ENCODE measurements at places on chromosomes 6 and 20.
A peak's percentile ranks its signal among the peaks of the same experiment; 100 is the strongest.

- DNase-seq: no peak
- H3K4me1 ChIP-seq: no peaks in the 10 kb centered on the region
- no peak overlapping the region for H3K27ac ChIP-seq
- H3K27me3 ChIP-seq: no peaks in the 10 kb centered on the region
- H3K36me3 ChIP-seq: no peaks in the 10 kb centered on the region
Measured at GRCh38 chr6:154367839-154368695, 11.5 kb upstream of the IPCEF1 start.

DNA sequence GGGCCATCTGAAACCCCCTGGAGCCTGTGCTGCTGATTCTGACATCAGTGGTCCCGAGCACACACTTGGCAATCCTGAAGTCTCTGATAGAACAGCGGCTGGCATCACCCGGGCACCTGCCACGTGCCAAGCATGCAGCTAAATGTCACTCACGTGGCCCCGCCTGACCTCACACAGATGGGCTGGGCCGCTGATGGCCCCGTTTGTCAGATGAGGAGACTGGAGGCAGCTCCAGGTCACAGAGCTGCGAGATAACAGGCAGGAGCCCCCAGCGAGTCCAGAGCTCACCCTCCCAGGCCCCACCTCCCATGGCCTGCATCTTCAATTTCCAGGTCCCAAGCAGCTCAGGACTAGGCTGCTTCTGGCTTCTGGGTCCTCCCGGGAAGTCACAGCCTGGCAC is 67.2 kb downstream of the YTHDF1 start:
- no peaks in the 10 kb centered on the region for H3K4me1 ChIP-seq
- no peak overlapping the region for H3K4me3 ChIP-seq
- peaks cover 12% of the 10 kb centered on the region for H3K27me3 ChIP-seq
- H3K27ac ChIP-seq: no peak overlapping the region
- DNase-seq: no peak

- no peaks in the 10 kb centered on the region for H3K36me3 ChIP-seq
- no peak overlapping the region for H3K27ac ChIP-seq
- no peak for DNase-seq
- no peak overlapping the region for H3K4me3 ChIP-seq
Measured at GRCh38 chr6:39225543-39225942, 3.7 kb downstream of the KCNK5 start.

- H3K27ac ChIP-seq: no peak overlapping the region
- DNase-seq: no peak
- no peak overlapping the region for H3K4me3 ChIP-seq
- H3K36me3 ChIP-seq: no peaks in the 10 kb centered on the region
- H3K4me1 ChIP-seq: no peaks in the 10 kb centered on the region
Measured at GRCh38 chr20:46946796-46947195, 52.2 kb downstream of the EYA2 start.

DNA sequence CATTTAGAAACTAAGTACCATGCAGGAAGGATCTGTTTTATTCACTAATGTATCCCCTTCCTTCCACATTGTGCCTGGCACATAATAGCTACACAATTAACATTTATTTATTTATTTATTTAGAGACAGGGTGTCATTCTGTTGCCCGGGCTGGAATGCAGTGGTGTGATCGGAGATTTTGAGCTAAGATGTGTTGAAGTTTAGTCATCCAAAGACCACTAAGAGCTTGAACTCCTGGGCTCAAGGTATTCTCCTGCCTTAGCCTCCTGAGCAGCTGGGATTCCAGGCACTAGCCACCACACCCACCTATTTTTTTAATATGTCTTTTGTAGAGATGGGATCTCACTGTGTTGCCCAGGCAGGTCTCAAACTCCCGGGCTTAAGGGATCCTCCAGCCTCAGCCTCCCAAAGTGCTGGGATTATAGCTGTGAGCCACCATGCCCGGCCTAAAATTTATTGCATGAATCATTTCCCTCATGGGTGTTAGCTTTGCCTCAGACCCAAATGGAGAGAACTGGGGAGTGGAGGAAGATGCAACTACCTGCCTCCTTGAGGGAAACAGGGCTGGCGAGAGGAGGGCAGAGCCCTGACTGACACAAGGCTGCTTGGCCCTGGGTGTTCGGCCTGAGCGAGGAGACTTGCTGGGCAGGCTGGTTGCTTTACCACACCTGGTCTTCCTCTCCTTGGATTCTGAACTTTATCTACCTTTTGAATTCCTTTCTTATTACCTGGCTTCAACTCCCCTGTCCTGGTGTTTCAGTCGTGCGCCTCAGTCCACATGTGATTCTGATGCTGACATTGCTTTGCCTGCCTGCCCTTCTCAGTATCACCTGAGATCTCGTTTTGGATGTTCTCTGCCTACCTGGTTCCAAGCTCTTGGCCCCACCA is 1.7 kb upstream of the DYNLT1 start:
- no peak overlapping the region for H3K4me3 ChIP-seq
- no peak overlapping the region for H3K27ac ChIP-seq
- DNase-seq: no peak
- no peaks in the 10 kb centered on the region for H3K36me3 ChIP-seq
- H3K27me3 ChIP-seq: no peaks in the 10 kb centered on the region
- H3K4me1 ChIP-seq: no peaks in the 10 kb centered on the region

GRCh38 chr6:114862819-114863218 is 520.0 kb upstream of the HS3ST5 start:
- DNase-seq: no peak
- H3K4me1 ChIP-seq: no peaks in the 10 kb centered on the region
- H3K36me3 ChIP-seq: no peaks in the 10 kb centered on the region
- no peak overlapping the region for H3K27ac ChIP-seq
- H3K27me3 ChIP-seq: no peaks in the 10 kb centered on the region
- no peak overlapping the region for H3K4me3 ChIP-seq

- DNase-seq: no peak
- no peaks in the 10 kb centered on the region for H3K36me3 ChIP-seq
- H3K4me1 ChIP-seq: no peaks in the 10 kb centered on the region
Measured at GRCh38 chr6:996271-996852, 303.4 kb upstream of the EXOC2 start.

DNA sequence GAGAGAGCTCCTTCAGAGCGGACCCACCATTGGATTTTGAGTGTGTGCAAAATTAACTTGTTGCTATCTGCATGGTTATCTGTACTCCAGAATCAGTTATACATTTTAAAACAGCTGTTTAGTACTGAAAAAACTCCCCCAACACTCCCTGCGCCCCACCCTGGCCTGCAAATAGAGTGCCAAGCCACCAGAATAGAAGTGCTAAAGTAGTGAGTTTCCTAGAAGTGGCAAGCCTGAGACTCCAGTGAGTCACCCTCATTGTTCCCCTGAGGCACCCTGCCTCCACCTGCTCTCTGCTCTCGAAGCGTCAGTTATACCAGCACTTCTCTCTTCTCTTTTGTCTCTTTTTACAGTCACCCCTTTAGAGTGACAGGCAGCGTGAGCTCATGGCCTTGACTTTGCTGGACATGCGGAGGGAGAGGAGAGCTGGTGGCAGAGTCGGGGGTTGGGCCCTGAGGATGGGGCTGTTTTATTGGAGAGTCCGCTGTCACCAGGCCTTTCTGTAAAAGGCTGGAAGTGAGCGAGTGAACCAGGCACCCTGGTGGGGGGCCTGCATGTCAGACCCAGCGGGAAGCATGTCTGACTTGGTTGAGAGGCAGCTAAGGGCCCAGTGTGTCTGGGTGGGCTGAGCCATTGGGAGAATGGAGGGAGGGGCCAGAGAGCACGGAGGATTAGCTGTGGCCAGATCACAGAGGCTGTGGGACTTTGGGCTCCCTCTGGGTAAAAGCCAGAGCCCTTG is 10.4 kb downstream of the IGF2R start:
- peaks cover 22% of the 10 kb centered on the region for H3K4me1 ChIP-seq
- DNase-seq: no peak
- H3K36me3 ChIP-seq: no peaks in the 10 kb centered on the region
- H3K27ac ChIP-seq: no peak overlapping the region
- no peaks in the 10 kb centered on the region for H3K27me3 ChIP-seq

- no peak for DNase-seq
- no peak overlapping the region for H3K4me3 ChIP-seq
- H3K4me1 ChIP-seq: no peaks in the 10 kb centered on the region
- H3K36me3 ChIP-seq: no peaks in the 10 kb centered on the region
Measured at GRCh38 chr6:168636147-168637004, 195.4 kb downstream of the SMOC2 start.

DNA sequence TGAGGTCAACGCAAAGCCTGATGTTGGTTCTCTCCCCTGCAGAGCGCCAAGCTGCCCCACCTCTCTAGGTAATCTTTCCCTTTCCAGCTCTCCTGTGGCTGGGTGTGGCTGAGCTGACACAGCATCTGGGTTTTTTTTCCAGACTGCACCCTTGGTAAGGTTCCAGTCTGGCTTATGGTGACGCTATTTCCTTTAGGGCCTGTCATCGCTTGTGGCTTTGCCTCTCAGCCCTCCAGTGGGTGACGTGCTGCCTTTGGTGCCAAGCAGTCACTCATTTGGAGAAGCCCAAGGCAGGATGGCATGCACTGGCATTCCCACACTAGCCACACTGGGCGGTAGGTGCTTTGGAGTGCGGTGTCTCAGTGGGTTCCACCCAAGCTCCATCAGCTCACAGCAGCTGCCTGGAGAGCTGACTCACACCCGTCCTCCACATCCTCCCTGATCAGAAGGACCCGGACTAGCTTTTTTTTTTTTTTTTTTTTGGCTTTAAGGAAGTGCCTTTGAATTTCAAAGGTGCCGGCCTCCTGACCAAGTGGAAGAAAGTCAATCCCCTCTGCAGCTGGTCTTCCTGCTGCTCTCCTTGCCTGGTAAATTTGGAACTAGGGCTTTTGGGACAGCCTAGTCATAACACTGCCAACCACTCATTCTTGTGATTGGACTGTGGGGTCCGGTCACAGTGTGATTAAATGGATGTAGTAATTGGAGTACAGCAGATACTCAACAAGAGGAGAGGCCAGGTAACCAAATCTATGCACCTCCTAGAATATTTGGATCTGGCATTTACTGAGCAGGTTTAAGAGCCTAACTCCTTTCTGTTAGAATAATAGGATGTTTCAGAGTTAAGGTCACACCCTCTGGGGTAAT is 153.6 kb downstream of the CD83 start:
- DNase-seq: no peak
- H3K4me3 ChIP-seq: no peak overlapping the region
- H3K36me3 ChIP-seq: no peaks in the 10 kb centered on the region
- no peak overlapping the region for H3K27ac ChIP-seq

- H3K27ac ChIP-seq: peak overlapping the region; percentile 88
- no peaks in the 10 kb centered on the region for H3K27me3 ChIP-seq
- DNase-seq: peak; percentile 20
- no peaks in the 10 kb centered on the region for H3K36me3 ChIP-seq
Measured at GRCh38 chr20:41617059-41617901, 897 bp downstream of the CHD6 start.

GRCh38 chr20:18004384-18005031 is 35.7 kb downstream of the MGME1 start:
- DNase-seq: no peak
- H3K36me3 ChIP-seq: no peaks in the 10 kb centered on the region
- H3K27me3 ChIP-seq: no peaks in the 10 kb centered on the region
- no peak overlapping the region for H3K27ac ChIP-seq
- H3K4me1 ChIP-seq: no peaks in the 10 kb centered on the region
- no peak overlapping the region for H3K4me3 ChIP-seq

DNA sequence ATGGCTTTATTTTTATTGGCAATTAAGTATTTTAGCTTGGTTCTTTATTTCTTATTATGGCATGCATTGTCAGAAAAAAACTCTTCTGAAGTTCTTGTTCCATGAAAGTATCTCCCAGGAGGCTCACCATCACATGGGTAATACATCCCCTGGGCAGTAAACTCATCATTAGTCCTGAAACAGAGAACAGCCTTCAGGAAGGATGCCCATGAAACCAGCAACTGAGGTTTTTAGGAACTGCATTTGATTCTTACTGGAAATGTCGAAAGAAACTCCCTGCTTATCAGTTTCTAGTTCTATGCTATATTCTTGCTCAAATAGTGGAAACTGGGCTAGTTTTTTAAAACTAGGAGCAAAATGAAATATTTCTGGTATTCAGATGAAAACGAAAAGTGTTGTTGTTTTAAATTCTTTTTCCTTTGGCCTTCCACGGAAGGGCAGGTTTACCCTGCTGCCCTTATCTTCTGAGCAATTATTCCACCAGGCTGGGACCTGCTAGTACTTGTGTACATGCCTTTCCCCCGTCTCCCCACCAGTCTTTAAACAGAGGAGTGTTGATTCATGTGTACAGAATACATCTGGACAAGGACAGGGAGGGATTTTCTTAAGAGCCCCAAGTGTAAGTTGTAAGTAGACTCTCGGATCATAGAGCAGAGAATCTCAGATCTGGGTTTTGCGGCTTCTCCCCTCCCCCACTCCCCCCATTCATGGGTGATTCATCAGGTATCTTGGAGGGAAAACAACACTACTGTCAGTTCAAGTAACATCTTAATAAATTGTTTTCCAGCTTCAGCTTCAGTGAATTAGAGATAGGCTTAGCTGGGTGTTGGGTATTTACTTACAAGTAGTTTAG is 81.5 kb downstream of the RTN4IP1 start:
- H3K27ac ChIP-seq: peak overlapping the region; percentile 49
- H3K4me1 ChIP-seq: peaks cover 8% of the 10 kb centered on the region
- no peaks in the 10 kb centered on the region for H3K27me3 ChIP-seq
- peak; percentile 20 for DNase-seq
- H3K36me3 ChIP-seq: no peaks in the 10 kb centered on the region

GRCh38 chr20:10971096-10971495 is 297.3 kb upstream of the JAG1 start:
- H3K27ac ChIP-seq: no peak overlapping the region
- DNase-seq: no peak
- no peaks in the 10 kb centered on the region for H3K27me3 ChIP-seq
- H3K4me1 ChIP-seq: no peaks in the 10 kb centered on the region

DNA sequence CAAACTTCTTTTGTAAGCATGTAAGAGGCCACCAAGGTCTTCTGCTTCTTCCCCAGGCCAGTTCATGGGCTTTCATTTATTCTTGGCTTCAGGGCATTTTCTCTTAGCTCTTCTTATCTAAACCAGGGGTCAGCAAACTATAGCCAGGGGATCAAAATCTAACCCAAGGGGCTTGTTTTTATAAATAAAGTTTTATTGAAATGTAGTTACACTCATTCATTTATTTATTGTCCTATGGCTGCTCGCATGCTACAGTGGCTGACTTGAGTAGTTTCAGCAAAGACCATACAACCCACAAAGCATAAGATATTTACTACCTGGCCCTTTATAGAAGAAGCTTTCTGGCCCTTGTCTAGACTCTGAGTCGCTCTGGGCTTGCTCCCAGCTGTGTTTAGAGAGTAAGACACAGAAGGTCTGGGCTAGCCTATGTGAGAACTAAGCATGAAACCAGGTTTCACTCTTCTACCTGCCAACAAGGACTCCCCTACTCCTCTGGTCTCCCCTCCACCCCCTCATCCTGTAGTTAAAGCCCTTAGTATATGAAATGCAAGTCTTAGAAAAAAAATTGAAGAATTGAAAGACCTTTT is 43.2 kb downstream of the KHDC1L start:
- H3K27ac ChIP-seq: no peak overlapping the region
- H3K27me3 ChIP-seq: no peaks in the 10 kb centered on the region
- no peak overlapping the region for H3K4me3 ChIP-seq
- no peak for DNase-seq
- no peaks in the 10 kb centered on the region for H3K4me1 ChIP-seq

GRCh38 chr20:57672164-57672563 is 37.7 kb downstream of the PMEPA1 start:
- H3K27ac ChIP-seq: no peak overlapping the region
- no peak for DNase-seq
- peaks cover 53% of the 10 kb centered on the region for H3K4me1 ChIP-seq
- no peak overlapping the region for H3K4me3 ChIP-seq
